ENCODE measurements at places on chromosomes 12 and 14.

GRCh38 chr14:76205708-76206107 lies 54.0 kb downstream of the GPATCH2L start:
- DNase-seq, result no peak

DNA sequence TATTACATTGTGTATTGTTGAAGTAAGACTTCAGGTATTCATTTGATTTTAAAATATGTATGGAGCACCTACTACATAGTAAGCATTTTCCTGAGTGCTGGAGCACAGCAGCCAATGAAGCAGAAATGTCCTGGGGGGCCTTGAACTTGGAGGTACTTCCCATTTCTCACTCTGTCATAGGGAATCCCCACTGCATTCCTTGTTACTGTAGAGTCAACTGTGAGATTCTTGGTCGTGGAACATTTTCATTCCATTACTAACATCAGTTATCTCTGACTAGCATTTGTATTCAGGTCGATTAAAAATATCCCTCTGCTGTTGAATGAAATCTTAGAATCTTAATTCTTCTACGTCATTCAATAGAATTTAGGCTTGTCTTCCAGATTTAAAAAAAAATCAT lies 66.7 kb downstream of the PDE3A start:
- DNase-seq, result no peak

DNA sequence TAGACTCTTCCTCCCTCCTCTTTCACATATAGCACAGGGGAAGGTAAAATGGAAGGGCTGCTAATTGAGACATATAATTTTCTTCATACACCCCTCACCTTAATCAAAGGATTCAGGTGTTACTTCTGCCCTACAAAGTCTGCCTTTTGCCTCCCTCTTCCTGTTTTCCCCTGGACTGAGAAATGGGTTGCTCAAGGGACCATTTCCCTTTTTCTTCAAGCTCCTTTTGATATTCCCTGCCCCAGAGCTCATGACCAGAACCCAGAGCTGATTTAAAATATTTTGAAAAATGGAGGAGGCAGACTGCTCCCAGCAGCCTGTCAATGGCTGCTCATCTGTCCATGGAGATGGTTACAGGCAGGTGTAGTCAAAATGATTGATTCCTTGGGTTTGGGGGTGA lies 6.3 kb upstream of the PIP4K2C start:
- no peak for DNase-seq

- DNase-seq, result no peak
These were observed 548.8 kb downstream of the AACS start for GRCh38 chr12:125614058-125614457.

- DNase-seq, result no peak
These were observed 41.9 kb downstream of the PSMA6 start for GRCh38 chr14:35333797-35334743.
